SK-N-SH (cell line): ENCODE measurements at places on chromosomes 6 and 20.

DNA sequence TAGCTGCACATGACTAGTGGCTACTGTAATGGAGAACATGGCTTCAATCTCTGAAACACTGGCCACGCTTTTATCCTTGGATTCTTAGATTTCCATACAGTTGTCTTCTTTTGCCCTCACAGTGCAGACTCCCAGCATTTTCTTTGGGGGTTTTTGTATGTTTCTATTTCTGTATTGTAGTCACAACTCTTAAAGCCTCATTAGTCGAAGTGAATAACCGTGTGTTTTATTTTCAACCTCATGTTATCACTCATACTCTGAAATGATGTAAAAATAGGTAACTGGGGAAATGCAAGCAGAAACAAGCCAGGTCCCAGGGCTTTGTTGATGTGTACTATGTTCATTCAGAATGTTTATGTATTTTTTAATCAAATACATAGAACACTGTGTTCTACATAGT, 162.9 kb downstream of the JARID2 start:
- H3K36me3 ChIP-seq = no peaks in the 10 kb centered on the region
- no peaks in the 10 kb centered on the region for H3K4me1 ChIP-seq
- H3K4me3 ChIP-seq = no peak overlapping the region
- no peaks in the 10 kb centered on the region for H3K27me3 ChIP-seq
- no peak for DNase-seq

DNA sequence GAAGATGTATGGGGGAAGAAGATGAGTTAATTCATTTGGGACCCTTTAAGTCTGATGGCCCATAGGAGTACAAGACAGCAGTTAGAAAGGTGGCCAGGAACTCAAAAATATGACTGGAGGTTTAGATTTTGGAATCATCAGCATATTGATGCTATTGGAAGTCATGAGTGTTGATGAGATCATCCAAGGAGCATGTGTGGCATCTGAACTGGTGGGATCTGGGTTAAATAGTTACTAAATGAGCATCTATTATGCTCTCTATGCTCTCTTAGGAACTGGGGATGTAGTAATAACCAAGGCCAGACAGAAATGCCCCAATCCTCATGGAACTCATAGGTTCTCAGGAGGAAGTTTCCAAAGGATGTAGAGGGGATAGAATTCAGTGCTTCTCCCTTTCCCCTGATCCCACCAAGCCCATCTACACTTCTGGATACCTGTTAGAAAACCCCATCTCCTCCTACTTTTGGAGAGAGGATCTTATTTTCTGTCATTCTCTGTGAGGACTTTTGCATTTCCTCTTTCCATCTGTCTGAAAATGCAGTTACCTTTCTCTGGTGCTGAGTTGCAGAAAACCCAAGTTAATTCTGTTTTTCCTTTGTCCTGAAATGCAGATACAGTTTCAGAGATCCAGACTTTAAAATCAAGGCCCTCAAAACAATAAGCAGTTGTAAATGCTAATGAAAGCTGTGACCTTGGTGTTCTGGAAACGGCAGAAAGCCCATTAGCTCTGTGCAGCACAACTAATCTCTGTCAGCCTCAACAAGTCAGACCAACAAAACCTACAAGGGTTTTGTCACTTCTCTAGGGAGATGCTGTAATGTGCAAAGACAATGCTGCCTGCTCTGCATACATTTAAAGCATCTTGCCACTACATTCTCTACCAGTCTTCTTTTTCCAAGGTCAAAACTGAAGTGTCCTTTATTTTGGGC, 65.8 kb downstream of the TBC1D7 start:
- no peaks in the 10 kb centered on the region for H3K36me3 ChIP-seq
- DNase-seq = no peak
- no peaks in the 10 kb centered on the region for H3K4me1 ChIP-seq
- no peak overlapping the region for H3K4me3 ChIP-seq
- no peak overlapping the region for H3K27ac ChIP-seq

DNA sequence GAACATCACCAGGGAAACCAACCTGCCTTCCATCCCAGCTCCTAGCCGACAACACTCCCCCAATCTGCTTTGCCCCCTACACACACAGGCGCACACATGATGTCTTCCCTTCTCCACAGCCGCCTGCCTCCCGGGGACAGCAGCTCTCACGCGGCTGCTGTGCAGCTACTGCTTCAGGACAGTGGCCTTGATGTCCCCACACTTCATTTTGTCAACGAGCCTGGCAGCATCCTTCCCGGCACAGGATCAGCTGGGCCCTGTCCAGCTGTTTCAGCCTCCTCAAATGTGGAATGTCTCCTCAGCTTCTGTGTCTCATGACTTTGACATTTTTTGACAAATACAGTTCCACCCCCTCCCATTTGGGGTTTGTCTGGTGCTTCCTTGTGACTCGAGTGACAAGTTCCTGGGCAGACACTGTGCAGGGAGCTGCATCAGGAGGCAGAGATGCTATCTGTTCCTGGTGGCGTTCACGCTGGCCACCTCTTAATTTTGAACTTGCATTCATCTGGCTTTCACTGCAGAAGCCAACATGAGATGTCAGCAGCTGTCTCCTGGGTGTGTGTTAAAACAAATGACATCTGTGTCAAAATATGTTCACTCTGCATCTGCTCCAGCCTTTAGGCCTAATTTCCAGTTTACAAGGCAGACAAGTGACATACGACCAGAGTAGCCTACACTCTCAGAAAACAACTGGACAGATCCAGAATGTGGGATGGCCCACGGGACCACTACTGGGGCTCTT, 57.2 kb downstream of the GINS1 start:
- no peaks in the 10 kb centered on the region for H3K4me1 ChIP-seq
- DNase-seq = peak; percentile 65
- no peak overlapping the region for H3K27ac ChIP-seq

GRCh38 chr6:70221025-70221714, 81.7 kb downstream of the COL9A1 start:
- no peak overlapping the region for H3K27ac ChIP-seq
- no peaks in the 10 kb centered on the region for H3K4me1 ChIP-seq
- DNase-seq = peak; percentile 68
- H3K36me3 ChIP-seq = no peaks in the 10 kb centered on the region
- H3K4me3 ChIP-seq = no peak overlapping the region

DNA sequence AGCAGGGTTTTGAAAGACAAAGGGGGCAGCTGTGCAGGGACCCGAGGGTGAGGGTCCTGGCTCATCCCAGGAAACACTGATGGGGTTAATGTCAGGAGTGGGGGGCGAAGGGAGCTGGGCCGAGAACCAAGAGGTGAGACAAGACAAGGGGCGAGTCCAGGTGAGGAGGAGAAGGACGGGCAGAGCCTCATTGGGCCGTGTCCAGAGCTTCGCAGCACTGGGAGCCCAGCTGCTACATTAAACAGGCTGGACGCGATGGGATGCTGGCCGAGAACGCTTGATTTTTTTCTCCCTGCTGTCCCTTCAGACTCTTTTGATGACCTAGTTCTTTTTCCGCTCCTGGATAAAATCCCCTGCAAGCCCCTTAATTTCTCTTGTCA, 172.8 kb upstream of the SNX9 start:
- no peaks in the 10 kb centered on the region; the same call in 1 of the 2 replicates for H3K36me3 ChIP-seq
- H3K27ac ChIP-seq = no peak overlapping the region
- DNase-seq = peak; percentile 71
- H3K4me1 ChIP-seq = peaks cover 16% of the 10 kb centered on the region; the same call in 1 of the 2 replicates
- no peaks in the 10 kb centered on the region for H3K27me3 ChIP-seq
- no peak overlapping the region; the same call in 1 of the 2 replicates for H3K4me3 ChIP-seq

DNA sequence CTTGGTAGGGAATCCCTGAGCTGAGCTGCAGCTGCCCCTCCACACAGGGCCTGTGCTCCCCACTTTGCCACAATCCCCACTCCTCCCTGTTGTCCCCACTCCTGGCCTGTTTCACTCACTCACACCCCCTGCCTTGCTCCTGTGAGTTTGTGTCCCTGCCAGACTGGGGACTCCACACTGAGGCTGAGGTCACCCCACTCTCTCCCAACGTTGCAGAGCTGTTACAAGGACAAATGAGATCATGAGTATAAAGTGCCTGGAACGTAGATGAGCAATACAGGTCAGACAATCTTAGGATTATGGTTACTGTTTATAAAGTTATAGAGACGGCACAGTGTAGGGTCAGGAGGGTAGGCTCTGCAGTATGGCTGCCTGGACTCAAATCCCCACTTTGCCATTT, 426.0 kb upstream of the SULF2 start:
- no peaks in the 10 kb centered on the region for H3K36me3 ChIP-seq
- no peak overlapping the region for H3K4me3 ChIP-seq
- DNase-seq = no peak
- no peaks in the 10 kb centered on the region for H3K4me1 ChIP-seq
- H3K27ac ChIP-seq = no peak overlapping the region

GRCh38 chr20:10911298-10911697, 237.5 kb upstream of the JAG1 start:
- H3K4me1 ChIP-seq = no peaks in the 10 kb centered on the region
- no peak overlapping the region for H3K4me3 ChIP-seq
- no peaks in the 10 kb centered on the region for H3K27me3 ChIP-seq
- no peak for DNase-seq
- H3K27ac ChIP-seq = no peak overlapping the region
- no peaks in the 10 kb centered on the region for H3K36me3 ChIP-seq

DNA sequence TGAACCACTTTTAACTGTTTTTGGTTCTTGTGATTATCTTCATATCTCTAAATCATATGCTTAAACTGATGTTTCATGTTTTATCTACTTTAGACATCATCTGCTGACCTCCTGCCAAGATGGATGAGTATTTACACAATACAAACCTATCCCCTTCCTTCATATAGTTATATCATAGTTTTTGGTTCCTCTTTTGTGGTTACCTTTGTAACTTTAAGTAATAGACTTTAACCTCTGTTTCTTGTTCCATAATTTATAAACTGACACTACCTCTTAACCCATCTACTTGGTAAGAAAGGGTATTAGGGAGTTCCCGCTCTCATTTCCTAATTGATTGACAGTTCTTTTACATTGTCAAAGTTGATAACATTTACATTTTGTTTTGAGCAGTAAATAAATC, 11.9 kb downstream of the PCMT1 start:
- no peak for DNase-seq
- 0 out of 2 replicates have a peak, but pooled peaks cover 4% of the 10 kb centered on the region for H3K4me1 ChIP-seq
- no peaks in the 10 kb centered on the region for H3K27me3 ChIP-seq
- no peak overlapping the region for H3K4me3 ChIP-seq
- peaks cover 9% of the 10 kb centered on the region for H3K36me3 ChIP-seq

DNA sequence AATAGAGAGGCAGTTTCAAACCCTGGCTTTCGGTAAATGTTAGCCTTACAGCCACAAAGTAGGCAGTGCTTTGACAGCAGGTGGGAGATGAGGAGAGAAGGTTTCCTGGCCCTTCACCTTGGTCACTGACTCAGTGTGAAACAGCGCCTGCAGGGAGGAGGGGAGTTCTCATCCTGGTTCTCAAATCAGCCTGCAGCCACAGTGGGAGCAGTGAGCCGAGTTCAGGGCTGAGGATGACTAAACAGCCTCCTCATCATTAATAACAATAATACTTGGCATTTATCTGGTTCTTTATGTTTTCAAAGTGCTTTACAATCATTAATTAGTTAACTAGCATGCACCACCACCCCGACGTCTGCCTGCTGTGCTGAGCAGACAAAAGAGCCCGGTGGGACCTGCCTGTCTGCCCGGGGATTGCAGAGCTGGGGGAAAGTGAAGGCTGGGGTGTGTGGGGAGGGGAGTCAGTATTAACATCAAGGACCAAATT, 59.6 kb downstream of the PRDM1 start:
- no peak overlapping the region for H3K4me3 ChIP-seq
- no peak overlapping the region for H3K27ac ChIP-seq
- H3K4me1 ChIP-seq = no peaks in the 10 kb centered on the region; the same call in 1 of the 2 replicates
- no peaks in the 10 kb centered on the region for H3K27me3 ChIP-seq
- DNase-seq = no peak

- no peak overlapping the region for H3K4me3 ChIP-seq
- no peak for DNase-seq
- H3K36me3 ChIP-seq = no peaks in the 10 kb centered on the region
- H3K27me3 ChIP-seq = no peaks in the 10 kb centered on the region
- H3K27ac ChIP-seq = no peak overlapping the region
These were observed 226.2 kb upstream of the MAN1A1 start for GRCh38 chr6:119575721-119576120.

GRCh38 chr20:57928181-57928967, 218.6 kb upstream of the PMEPA1 start:
- H3K4me3 ChIP-seq = no peak overlapping the region
- no peaks in the 10 kb centered on the region for H3K27me3 ChIP-seq
- no peak overlapping the region for H3K27ac ChIP-seq
- H3K36me3 ChIP-seq = no peaks in the 10 kb centered on the region
- H3K4me1 ChIP-seq = peaks cover 31% of the 10 kb centered on the region; the same call in 1 of the 2 replicates
- DNase-seq = no peak
